ENCODE measurements at places on chromosomes 13 and 19.

GRCh38 chr13:28590461-28590860, 68.5 kb upstream of the POMP start:
- no peak for DNase-seq

- DNase-seq = no peak
These were observed 50.7 kb downstream of the CEBPG start for GRCh38 chr19:33424181-33424580.

DNA sequence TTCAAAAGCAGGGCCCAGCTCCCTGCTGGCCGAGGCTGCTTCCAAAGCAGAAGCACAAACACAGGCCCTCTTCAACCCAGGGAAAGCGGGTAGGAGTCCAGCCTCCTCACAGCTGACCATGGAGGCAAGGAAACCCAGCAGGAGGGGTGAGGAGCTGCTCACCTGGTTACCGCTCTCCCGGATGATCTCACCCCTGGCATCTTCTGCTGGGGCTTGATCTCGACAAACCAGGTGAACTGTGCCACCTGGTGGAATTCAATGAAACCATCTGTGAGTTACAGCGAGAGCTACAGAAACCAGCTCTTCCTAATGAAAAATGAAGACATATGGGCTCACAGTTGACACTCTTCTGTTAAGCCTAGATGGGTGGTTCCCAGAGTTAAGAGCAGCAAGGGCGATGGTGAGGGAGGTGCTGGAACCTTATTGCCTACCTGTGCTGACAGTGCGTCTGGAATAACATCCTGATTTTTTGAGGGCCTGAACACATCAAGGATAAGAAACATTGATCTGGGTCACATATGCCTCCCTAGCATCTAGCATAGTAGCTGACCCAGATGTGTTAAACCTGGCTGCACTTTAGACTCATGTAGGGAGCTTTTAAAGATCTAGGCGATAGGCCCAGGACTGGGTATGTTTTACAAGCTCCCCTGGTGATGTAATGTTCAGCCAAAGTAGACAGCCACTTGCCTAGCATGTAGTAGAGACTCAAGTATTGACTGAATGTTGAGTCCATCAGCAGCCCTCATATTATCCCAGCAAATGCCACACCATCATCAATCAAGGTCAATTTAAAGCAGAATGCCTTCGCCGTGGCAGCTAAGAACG, 6.1 kb downstream of the DHRS12 start:
- no peak for DNase-seq

DNA sequence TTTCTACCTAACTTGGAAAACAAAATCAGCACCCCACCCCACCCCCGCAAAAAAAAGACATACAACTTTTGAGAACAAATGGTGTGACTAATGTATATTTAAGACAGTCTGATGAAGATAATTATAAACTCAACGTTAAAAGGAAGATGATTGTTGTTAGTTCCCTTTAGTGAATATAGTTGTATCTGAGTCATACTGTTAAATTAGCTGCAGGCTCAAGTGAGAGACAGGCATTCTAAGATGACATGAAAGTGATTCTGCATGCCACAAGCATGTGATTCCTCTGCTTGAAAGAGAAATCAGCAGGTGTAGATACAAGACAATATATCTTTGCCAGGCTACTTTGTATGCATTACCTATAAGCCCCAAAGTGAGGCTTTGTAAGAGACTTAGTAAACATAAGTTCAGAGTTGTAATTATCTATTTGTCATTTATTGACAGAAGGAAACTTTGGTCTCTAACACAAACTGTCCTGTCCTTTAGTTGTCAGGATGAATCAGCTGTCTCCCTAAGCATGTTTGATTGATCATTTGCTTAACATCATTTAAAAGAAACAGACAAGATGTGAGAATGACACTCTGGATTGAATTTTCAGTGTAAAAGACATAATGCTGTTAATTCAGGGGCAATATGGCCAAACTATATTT, 319.4 kb upstream of the HTR2A start:
- DNase-seq = no peak

GRCh38 chr13:23460309-23460708, 26.8 kb upstream of the SACS start:
- DNase-seq = no peak

- no peak for DNase-seq
These were observed 268.7 kb downstream of the DCT start for GRCh38 chr13:94210816-94211215.

DNA sequence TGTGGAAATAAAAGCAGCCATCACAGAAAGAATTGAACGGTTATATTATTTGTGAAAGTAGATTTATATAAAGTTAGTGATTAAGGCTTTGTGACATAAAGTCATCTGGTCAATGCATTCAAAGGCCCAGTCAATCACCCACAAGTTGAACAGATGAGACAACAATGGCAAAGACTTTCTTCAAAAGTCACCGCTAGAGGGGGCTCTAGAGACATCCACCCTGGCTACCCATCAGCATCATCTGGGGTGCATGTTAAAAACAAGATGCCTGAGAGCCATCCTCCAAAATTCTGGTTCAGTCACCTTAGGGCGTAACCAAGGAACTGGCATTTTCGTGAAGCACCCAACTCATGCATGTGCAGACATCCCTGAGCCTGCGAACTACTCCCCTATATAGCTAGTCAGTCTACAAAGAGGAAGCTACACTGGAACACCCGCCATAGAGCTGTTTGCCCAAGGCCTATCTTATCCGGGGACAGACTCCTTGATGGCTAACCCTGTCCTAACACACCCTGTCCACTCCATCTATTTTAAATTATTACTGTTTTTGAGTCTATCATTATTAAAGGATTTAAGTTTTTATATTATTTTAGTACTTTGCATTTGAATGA, 970.5 kb downstream of the UQCRFS1 start:
- no peak for DNase-seq

Measured in stimulated activated CD4-positive, alpha-beta T cell treated with anti-CD3 and anti-CD28 coated beads, Interleukin-1b, Interleukin-23, amount 100 ng/mL, for 1 hour (primary cell).